ENCODE measurements at places on chromosomes 2 and 18.

- DNase-seq = no peak
These were observed 46.3 kb upstream of the APCDD1 start for GRCh38 chr18:10408131-10408530.

- peak; percentile 61 for DNase-seq
These were observed 14.1 kb downstream of the LAMA3 start for GRCh38 chr18:23703057-23703986.

GRCh38 chr2:69465513-69466456, 28.6 kb upstream of the NFU1 start:
- DNase-seq = no peak

GRCh38 chr18:77088963-77089722, 43.4 kb downstream of the MBP start:
- no peak for DNase-seq

- no peak for DNase-seq
These were observed 57.4 kb downstream of the KIDINS220 start for GRCh38 chr2:8779795-8780671.

- peak; percentile 22 for DNase-seq
These were observed 1362.2 kb upstream of the TMEFF2 start for GRCh38 chr2:193556766-193557470.

GRCh38 chr2:234395891-234396420, 100.9 kb downstream of the ARL4C start:
- no peak for DNase-seq

- peak; percentile 87 for DNase-seq
These were observed at the start of gene EIF2AK2 for GRCh38 chr2:37156857-37157714. Gene EIF2AK2, minus strand, starts transcription at chr2:37156980. Its CDS starts 9,174 bp downstream, at chr2:37147806.

- no peak for DNase-seq
These were observed 78.5 kb upstream of the GPC1 start for GRCh38 chr2:240356700-240357640.

GRCh38 chr2:26970244-26970927, at the start of gene MAPRE3:
Gene MAPRE3, plus strand, starts transcription at chr2:26970637. Its CDS starts 51,582 bp downstream, at chr2:27022219.
- peak; percentile 59 for DNase-seq

DNA sequence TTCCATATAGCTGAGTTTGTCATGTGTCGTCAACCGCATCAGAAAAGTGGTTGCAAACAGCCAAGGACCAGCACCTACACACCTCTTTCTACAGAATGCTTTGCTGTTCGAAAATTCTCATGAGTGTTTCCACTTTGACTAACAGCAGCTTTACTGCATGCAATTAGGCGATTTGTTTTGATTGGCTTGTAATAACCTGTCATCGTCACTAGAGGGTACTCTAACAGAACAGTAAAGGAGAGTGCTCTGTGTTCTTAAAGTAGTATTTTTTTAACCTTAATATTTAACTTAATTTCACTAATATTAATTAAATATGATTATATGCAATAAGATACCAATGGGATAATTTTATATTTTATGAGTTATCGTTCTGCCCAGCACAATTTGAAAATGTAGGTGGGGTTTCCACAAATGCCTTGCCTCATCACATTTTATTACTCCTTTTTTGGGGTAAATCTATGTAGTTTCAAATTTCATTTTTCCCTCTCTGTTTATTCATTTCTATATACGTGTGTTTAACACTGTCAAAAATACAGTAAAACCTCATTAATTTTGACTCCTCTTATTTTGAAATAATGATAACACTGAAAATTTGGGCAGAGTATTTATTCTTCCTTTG, 502.2 kb downstream of the NRXN1 start:
- DNase-seq = peak; percentile 48
